ENCODE measurements at places on chromosomes 11 and 22.
A peak's percentile ranks its signal among the peaks of the same experiment; 100 is the strongest.

DNA sequence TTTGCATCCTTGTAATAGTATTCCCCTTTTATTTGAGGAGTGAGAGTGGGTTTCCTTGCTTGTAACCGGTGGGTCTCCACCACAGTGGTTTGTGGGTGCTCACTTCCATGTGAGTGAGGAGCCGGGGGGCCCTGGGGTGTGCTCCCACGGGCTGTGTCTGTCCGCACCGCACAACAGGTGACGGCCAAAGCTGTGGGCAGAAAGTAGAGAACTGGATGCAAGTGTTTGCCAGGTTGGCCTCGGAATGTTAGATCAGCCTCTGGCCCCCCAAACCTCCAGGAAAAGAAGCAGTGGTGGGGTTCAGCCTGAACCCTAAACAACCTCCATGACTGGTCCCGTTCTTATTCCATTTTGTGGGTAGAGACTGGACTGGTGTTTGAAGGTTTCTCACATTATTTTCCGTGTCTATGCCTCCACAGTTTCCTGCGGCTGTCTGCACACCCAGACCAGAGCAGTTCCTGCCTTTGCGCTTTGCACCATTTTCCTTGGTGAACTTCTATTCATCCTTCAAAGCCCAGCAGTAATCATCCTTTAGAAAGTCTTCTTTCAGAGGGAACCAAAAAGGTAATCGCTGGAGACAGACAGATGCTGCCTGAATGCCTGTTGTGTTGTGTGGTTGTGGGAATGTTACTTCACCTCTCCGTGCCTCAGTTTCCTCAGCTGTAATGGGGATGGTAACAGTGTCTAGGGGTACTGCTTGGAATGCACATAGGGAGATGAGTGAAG is 77.2 kb downstream of the MYEOV start:
- no peak for DNase-seq

DNA sequence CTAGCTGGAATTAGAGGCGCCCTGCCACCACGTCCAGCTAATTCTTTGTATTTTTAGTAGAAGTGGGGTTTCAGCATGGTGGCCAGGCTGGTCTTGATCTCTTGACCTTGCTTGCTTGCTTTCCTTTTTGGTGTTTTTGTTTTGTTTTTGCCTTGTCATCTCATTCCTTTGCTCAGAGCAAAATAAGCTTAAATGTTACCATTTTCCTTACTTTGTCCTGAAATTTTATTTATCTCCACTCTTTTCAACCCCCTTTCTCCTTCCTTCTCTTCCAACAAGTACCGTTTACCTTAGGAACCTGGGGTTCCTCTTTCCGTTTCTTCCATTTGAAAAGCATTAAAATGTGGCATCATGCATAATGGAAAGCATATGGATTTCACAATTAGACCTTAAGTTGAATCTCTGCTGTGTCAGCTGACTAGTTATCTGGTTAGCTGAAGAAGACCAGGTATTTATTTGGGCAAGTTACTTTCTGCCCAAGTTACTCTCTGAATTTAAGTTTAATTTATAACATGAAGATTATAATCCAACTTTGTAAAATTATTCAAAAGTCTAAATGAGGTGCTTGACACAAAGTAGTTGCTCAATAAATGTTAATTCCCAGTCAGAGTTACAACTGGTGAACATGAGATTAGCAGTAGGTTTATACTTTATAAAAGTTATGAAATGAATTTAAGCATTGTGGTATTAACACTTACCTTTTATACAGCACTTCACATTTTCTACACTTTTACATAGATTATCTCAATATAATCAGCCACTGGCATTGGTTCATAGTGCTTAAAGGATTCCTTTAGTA is 69.7 kb downstream of the PRMT3 start:
- no peak for DNase-seq

DNA sequence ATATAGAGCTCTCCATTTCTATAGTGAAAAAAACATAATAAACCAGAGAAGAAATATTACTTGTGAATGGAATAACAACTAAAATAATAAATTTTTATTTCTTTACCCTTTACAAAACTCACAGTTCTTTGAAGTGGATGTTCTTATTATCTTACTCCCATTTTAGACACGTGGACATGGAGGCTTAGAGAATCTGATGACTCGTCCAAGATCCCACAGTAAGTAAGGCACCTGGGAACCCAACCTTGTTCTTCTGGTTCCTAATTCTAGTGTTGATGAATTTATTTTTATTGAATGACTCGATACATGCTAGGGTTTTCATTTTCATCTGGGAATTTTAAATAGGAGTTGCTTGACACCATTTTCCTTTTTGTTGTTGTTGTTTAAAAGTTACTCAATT is 1.8 kb downstream of the BPIFC start:
- no peak for DNase-seq

GRCh38 chr22:19995611-19996339 is 20.8 kb downstream of the ARVCF start:
- DNase-seq, result peak; percentile 55

DNA sequence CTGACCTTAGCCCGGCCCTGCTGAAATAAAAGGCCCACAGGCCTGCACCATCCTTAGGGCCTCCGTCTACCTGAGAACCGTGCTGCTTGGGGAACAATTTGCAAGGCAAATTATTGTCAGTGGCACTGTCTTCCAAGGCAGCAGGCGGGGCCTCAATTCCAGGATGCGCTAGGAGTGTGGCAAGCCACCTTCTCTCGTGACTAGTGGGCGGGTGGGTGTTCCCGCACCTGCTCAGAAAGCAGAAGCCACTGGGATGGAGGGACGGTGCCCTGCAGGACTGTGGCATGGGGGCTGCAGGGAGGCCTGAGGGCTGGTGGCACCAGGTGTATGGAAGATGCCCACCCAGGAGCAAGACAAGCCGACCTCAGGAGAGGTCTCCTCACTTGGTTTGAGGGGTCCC is 58.8 kb upstream of the TTLL12 start:
- no peak for DNase-seq

All from Right ventricle myocardium superior (tissue), 1 donor.